Stimulated activated CD8-positive, alpha-beta memory T cell treated with anti-CD3 and anti-CD28 coated beads, Interleukin-15, amount 100 ng/mL, for 24 hours (primary cell): ENCODE measurements at places on chromosomes 7 and 10.

DNA sequence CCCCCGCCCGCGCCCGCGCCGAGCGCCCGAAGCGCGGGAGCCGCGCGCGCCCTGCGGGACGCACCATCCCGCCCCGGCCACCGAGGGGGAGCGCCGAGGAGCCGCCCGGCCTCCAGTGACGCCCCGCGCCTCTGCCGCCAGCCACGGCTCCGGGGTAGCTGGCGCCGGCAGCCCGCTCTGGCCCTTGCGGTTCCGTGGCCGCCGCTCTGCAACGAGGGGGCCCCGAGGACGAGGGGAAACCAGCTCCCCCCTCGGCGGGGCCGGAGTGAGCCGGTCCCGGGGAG lies at the start of gene PAXIP1:
Gene PAXIP1, minus strand, starts transcription at position 33 of the 284 bp plus-strand sequence. CDS start 195 bp downstream, outside the sequence.
- no peak for DNase-seq

- no peak for DNase-seq
These were observed 4.2 kb downstream of the PAX2 start for GRCh38 chr10:100749309-100750217.

GRCh38 chr7:131623154-131623553 lies 66.7 kb upstream of the PODXL start:
- DNase-seq: no peak

DNA sequence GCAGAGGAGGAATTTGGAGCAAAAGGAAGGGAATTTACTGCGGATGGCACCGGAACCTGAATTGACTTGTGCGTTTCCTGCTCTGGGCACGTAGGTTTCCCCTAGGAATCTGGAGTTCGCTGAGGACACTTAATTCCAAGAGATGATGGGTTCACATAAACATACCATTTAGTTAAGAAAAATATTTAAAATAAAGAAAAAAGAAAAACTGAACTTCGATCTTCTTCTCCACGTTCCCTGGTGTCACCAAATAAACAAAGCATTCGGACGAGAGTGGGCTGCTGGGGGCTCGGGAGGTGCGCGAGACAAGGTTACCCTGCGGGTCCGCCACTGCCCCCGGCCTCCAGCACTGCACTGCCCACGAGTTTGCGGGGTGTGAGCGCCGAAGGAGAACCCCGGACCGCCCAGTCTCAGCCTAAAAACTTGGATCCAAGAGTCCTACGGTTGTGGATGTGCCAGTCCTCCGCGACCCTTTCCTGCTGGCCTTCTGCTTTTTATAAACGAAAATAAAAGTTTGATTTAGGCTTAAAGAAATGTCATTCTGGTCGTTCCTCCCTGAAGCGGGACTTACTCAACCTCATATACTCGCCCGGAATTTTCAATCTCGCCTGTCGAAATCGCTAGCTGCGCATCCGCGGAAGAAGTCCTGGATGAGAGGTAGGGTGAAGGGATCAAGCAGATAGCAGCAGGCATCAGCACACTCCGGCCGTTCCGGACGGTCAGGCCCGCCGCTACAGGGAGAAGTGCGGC lies 30.3 kb downstream of the SKIDA1 start:
- DNase-seq: no peak

DNA sequence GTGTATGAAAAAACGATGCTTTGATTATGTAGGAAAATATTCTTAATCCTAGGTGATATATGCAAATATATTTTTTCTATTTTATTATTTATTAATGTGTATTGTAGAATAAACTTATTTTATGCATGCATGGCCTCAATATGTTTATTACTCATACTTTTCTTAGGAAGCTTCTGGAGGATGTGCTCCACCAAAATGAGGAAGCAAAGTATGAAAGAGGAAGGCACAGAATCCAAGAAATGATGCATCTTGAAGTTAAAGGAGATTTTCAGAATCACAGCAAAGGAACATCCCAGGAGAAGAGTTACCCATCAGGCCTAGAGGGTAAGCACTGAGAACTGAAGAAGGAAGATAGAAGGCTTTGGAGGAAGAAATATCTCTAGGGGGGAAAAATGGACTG lies 35.0 kb upstream of the MRPS16 start:
- DNase-seq: no peak

DNA sequence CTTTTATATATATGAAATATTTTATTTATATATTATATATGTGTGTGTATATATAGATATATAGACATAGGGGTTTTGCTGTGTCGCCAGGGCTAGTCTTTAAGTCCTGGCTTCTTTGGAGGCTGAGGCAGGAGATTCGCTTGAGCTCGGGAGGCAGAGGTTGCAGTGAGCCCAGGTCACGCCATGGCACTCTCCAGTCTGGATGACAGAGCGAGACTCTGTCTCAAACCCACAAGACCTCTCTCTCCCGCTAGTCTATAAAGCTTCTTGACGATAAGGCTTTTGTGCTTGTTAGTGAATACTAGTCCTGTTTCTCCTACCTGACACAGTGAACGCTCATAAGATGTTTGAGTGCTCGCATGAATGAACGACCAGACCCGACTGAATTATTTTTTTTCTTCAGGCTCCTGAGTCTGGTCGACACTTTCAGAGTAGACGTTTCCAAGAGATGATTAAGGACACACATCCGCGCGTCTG lies 577 bp upstream of the DDX21 start:
- no peak for DNase-seq

- DNase-seq: no peak
These were observed 126.3 kb downstream of the COL26A1 start for GRCh38 chr7:101488826-101489572.

GRCh38 chr7:79531905-79532664 lies 78.6 kb upstream of the MAGI2 start:
- DNase-seq: no peak

DNA sequence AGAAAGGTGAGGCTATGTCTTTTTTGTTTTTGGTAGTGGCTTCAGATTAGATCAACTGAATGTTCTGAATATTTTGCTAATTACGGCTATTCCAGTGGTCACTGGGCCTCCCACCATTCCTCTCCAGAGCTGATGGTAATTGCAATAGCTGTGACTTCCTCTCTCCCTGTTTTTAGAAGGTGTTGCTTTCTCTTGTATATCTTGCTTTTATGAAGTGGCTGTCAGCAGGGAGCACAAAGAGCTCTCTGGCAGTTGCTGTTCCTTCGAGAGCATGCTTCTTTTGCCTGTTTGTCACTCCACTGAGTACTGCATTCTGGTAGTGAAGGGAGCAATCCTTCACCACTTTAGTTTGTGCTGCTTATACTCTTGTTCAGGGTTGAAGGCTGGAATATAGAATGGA lies 133.3 kb downstream of the EXOC4 start:
- no peak for DNase-seq

DNA sequence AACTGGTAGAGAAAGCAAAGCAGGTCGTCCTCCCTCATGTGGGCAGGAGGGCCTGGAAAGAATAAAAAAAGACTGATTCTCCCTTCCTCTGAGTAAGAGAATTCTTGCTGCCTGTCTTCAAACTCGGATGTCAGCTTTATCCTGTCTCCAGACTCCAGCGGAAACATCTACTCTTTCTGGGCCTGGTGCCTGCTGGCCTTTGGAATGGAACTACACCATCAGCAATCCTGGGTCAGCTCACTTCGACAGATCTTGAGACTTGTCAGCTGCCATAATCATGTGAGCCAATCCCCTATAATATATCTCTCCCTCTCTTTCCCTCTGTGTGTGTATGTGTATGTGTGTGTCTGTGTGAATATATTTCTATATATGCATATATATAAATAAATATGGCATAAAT lies 411.0 kb upstream of the DPP6 start:
- DNase-seq: no peak

DNA sequence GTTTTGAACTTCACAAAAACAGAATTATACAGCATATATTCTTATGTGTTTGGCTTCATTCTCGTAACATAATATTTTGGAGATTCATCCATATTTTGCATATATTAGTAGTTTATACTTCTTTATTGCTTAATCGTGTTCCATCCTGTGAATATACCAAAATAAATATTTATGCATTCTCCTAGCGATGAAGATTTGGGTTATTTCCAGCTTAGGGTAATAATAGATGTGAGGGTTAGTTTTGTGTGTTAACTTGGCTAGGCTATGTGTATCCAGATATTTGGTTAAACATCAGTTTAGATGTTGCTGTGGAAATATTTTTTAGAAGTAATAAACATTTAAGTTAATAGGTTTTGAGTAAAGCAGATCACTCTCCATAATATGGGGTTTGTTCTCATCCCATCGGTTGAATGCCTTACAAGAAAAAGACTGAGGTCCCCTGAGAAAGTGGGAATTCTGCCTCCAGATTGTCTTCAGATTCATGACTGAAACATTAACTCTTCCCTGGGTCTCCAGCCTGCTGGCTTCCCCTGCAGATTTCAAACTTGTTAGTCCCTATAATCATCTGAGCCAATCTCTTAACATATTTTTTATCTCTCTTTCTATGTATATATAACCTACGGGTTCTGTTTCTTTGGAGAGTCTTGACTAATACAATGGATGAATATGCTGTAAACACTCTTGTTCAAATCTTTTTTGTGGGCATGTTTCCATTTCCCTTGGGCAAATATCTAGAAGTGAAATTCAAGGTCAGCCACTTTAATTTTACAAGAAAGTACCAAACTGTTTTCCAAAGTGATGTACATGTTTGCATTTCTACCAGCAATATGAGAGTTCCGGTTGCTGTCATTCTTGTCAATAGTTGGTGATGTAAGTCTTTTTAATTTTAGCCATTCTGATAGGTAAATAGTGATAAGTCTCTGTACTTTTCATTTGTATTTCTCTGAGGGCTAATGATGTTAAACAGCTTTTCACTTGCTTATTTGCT lies 48.7 kb downstream of the PDK4 start:
- DNase-seq: no peak

GRCh38 chr10:29239569-29240472 lies 49.0 kb upstream of the LYZL1 start:
- DNase-seq: no peak

DNA sequence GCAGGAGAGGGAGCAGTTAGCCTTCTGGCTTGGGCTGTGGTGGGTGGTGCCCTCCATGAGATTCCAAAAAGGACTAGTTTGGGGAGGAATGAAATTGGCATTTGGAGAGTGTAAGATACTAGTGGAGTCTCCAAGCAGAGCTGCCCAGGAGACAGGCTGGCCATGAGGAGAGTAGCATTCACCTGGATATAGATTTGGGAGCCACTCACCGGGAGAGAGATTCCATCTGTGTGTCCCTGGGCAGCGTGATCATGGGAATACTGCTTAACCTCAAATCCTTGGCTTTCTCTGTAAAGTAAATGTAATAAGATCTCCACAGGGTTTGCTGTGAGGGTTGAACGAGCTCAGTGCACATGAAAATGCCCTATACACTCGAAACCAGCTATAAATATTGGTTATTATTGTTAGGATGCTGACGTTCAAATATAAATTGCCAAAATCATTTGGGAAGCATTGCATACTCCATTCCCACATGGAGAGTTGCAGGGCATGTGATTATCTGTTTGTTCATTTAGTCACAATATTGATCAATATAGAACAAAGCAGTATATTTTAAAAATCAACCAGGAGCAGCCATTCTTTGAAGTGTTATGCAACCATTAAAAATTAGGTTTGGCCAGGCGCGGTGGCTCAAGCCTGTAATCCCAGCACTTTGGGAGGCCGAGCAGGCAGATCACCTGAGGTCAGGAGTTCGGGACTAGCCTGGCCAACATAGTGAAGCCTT lies 143.7 kb downstream of the CUX1 start:
- no peak for DNase-seq

DNA sequence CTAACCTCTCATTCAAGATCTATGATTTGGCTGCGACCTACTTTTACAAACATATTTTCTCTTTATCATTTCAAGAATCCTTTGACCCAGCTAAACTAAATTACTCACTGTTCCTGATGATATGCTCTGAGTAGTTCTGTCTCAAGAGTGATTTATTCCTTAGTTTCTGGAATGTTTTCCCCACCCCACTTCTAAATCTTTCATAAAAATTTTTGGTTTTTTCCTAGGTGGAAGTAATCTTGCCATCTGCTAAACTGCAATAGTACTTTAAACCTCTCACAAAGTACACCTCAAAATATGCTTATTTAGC lies 170.8 kb downstream of the DNAJC1 start:
- no peak for DNase-seq

DNA sequence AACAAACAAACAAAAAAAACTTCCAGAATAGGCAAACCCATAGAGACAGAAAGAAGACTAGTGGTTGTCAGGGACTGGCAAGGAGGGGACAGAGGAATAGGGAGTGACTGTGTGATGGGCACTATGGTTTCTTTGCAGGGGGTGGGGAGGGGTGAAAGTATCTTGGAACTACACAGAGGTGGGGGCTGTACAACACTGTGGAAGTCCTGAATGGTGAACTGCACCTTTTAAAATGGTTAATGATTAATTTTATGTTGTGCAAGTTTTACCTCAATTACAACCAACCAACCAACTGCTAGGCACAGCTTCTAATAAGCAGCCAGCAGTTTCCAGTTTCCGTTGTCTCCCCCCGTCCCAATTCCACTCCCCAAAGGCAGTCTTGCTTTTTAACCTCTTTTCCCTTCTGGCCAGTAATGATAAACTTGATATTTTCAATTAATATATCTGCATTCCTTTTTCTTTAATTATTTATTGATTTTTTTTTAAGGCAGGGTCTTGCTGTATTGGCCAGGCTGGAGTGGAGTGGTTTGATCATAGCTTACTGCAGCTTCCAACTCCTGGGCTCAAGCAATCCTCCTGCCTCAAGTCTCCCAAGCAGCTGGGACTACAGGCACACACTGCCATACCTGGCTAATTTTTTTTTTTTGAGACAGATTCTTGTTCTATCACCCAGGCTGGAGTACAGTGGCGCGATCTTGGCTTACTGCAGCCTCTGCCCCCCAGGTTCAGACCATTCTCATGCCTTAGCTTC lies 46.8 kb downstream of the HIP1 start:
- no peak for DNase-seq

GRCh38 chr7:77391230-77391629 lies 24.9 kb downstream of the GSAP start:
- DNase-seq: no peak

- no peak for DNase-seq
These were observed 208.6 kb downstream of the ZNF365 start for GRCh38 chr10:62582804-62583208.

- no peak for DNase-seq
These were observed 66.3 kb upstream of the EFCAB10 start for GRCh38 chr7:105647591-105647990.

DNA sequence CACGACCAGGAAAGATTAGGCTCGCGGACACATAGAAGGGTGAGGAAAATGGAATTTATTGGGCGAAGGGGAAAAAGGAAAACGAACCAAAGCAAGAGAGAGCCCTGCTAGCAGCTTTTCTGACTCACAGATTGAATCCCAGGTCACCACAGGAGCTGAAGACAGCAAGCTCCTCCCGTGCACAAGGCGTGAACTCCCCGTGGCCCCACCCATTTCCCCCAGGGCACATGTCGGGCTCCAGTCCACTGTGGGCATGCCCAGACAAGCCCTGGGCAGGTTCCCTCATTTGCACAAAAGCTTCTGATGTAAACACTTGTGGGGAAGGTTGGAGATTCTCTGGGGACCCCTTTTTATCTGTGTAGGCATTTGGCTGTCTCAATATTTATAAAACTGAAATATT lies 582.4 kb downstream of the SUGCT start:
- no peak for DNase-seq

DNA sequence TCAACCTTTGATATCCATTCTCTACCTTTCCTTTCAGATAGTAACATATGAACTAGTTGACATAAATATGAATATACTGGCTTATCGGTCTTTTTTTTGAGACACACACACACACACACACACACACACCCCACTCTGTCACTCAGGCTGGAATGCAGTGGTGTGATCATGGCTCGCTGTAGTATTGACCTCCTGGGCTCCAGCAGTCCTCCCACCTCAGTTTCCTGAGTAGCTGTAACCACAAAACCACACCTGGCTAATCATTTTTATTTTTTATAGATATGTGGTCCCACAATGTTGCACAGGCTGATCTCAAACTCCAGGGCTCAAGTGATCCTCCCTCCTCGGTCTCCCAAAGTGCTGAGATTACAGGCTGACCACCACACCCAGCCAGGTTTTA lies 14.2 kb upstream of the NT5C3A start:
- DNase-seq: no peak

GRCh38 chr10:62048470-62048869 lies 147.0 kb downstream of the ARID5B start:
- no peak for DNase-seq
